ENCODE measurements at places on chromosomes 5 and 9.
A peak's percentile ranks its signal among the peaks of the same experiment; 100 is the strongest.

- DNase-seq, result no peak
Observed at GRCh38 chr9:77712533-77713130, 64.5 kb upstream of the GNA14 start.

GRCh38 chr5:60820593-60821487, 23.2 kb downstream of the ELOVL7 start:
- no peak for DNase-seq

GRCh38 chr5:167754501-167755021, 536.9 kb upstream of the WWC1 start:
- DNase-seq, result no peak

GRCh38 chr5:8905021-8905420, 640.9 kb downstream of the SEMA5A start:
- DNase-seq, result no peak

DNA sequence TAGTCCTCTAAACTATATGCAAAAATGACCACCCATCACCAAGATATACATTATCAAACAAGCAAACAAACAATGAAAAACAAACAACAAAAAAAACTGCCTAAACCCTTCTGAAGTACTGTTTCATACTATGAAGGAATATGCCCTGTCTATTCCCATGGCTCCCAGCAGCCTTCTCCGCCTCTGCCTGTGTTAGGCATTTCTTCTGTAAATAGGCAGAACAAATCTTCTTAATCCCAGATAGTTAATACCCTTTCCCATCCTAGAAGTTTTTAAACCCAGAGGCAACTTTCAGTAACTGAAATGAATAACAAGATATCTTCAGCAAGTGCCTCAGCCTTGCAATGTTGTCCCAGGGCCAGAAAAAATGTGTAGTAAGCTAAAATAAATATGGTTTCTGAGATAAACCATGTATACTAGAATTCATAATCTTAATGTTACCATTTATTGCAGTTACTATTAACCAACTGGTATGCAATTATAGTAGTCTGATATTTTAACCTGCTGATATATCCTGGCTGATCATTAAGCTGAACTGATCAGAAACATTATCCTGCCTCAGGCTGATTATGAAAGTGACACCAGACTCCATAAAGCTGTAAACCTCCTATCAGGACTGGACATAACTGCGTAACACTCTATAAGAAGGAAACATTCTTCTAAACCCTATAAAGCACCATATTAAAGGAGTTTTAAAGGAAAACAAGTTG, 68.5 kb downstream of the ANKRD31 start:
- no peak for DNase-seq

DNA sequence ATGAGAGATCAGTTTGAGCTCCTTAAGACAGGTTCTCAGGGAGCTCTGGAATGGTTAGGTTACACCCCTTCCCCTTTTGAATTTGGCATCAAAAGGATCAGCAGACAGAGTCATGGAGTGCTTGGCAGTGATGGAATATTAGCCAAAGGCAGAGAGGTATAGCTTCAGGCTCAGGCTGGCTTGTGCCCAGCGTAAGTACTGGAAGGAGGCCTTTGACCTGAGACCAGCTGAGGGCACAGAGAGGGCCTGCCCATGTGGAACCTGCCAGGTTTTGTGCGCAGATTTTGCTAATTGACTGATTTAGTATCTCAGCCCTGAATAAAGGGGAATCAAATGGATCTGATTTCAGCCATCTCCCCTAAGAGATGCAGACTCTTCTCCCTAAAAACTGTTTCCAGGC, 81.5 kb downstream of the RGS3 start:
- no peak for DNase-seq

GRCh38 chr9:95286151-95286550, 31.4 kb downstream of the FANCC start:
- no peak for DNase-seq

- DNase-seq, result no peak
Observed at GRCh38 chr9:127162046-127162863, 39.8 kb upstream of the ANGPTL2 start.

- no peak for DNase-seq
Observed at GRCh38 chr5:136062366-136063274, 33.8 kb downstream of the TGFBI start.

DNA sequence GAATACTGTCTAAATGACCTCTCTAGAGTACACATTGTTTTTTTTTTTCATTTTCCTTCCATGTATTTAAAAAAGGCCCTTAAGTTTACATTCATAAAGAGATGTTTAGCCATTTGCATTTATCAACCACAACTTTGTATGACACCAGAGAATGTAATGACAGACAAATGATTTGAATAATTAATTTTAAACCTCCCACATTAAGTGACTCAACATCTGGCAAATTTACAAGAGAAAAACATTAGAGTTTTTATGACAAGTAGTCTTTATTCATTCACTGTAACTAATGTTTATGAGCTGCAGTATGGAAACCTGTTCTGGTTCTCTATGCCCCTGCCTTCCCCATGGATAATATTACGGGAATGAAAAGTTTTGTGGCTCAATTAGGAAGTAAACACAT, 1093.8 kb upstream of the CDH9 start:
- no peak for DNase-seq

DNA sequence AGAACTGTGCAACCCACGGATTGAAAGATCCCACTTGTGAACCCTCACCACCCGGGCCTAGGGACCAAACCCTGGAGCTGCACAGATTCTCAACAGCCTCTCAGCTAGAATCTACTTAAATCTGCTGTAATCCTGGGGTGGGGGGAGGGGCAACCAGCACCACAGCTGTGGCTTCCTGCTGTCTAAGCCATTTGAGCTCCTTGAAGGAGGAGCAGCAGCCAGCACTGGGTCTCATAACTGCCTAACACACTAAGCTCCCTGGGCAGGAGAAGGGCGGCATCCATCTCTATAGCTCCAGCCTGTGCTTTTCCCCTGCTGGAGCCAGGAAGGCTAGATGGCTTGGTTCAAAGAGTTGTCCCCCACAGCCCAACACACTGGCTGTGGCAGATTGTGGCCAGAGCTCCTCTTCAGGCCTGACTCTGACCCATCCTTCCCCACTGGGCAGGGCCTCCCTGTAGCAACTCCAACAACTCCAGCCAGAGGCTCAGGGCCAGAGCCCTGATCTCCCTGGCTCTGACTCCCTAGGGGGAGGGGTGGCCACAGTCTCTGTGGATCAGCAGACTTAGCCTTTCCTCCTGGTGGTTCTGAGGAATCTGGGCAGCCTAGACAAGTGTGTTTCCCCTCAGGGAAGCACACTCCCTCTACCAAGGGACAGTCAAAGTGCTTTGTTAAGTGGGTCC, 72.0 kb upstream of the C9orf72 start:
- no peak for DNase-seq

GRCh38 chr9:12916042-12916441, 141.2 kb downstream of the LURAP1L start:
- DNase-seq, result no peak

DNA sequence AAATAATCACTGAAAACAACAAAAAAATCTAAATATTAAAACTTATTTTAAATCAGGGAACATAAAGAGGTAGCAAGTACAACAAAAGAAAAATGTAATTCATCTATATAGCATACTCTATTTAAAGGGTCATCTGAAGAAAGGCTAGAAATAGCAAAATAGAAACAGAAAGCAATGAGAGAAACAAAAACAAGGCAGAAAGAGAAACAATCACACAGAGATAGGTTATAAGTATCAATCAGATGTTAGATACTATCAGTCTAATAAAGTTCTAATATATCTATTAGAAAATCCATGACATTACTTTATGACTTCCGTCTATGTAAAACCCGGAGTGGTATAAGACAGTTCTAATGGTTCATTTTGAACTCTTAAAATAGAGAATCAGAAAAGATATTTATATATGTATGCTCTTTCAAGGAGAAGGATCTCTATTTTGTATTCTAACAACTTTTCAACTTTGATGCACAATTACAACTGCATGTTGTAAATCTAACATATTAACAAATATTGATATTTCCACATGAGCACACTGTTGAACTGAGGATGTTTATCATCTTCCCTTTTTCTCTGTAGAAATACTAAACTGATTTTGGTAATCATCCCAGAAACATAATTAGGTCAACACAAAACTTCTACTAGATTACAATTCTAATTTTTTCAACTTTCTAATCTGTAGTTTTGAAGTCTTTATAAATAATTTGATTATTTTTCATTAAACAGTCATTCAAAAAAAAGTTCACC, 15.8 kb downstream of the RICTOR start:
- DNase-seq, result no peak

DNA sequence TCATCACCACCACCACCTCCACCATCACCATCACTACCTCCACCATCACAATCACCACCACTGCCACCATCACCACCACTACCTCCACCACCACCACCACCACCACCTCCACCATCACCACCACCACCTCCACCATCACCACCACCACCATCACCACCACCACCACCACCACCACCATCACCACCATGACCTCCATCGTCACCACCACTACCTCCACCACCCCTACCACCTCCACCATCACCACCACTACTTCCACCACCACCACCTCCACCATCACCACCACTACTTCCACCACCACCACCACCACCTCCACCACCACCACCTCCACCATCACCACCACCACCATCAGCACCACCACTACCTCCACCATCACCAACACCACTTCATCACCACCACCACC, 23.5 kb upstream of the ADCY2 start:
- DNase-seq, result no peak

- DNase-seq, result no peak
Observed at GRCh38 chr5:95649842-95650620, 3.5 kb downstream of the RFESD start.

- no peak for DNase-seq
Observed at GRCh38 chr9:8917956-8918739, 1118.6 kb upstream of the DMAC1 start.

- no peak for DNase-seq
Observed at GRCh38 chr5:89397096-89397495, 514.1 kb upstream of the MEF2C start.

- no peak for DNase-seq
Observed at GRCh38 chr9:88243736-88244135, 105.5 kb upstream of the SPATA31C2 start.

GRCh38 chr9:1156794-1157550, 106.8 kb downstream of the DMRT2 start:
- no peak for DNase-seq

DNA sequence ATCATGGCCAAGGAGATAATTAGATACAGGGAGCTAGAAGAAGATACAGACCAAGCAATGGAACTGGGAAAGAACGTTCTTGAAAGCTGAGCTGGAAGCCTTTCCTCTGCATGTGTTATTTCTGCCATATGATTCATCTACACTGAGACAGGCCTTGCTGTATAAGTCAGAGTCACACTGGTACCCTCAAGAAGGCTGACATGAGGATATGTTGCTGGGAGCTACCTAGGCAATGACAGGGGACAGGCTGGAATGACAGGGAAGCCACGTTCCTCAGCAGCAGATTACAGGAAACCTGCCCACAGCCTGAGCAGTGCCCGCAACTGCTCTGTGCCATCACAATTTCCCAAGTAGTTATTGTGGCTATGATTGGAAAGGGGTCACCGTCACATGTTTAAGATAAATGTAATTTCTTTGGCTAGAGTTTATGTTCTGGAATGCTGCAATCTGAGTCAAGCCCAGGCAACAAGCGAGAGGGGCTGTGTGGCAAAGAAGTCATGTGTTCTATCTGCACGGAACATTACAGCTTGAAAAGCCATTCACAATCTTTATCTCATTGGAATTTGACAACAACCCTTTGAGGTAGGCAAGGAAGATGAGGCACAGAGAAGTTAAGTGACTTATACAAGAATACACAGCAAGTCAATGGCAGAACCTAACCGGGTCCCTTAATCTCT, 108.2 kb downstream of the TTLL11 start:
- no peak for DNase-seq

- no peak for DNase-seq
Observed at GRCh38 chr9:114898741-114899140, 31.6 kb downstream of the TNFSF8 start.

DNA sequence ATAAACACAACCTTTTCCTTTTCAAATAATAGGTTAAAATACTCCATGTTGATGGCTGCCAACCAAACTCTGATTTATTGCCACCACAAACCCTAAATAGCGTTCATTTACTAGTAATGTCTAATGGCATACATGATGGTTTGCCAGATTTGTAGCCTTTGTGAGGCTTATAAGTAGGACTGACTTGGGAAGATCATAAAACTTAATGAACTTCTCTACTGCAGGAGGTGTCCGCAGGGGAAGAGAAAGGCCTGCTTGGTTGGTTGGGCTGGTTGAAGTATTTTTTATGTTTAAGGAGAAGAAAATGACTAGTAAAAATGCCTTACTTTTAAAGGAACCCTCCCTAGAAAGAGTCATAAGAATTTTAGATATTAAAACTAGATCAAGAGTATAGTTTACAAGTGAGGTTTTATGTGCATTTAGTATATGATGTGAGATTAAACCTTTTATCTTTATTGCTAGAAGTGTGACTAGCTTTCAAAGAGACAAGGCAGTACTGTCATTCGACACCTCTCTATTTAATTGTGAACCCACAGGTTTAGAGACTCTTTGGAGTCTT, 5.0 kb downstream of the PBX3 start:
- no peak for DNase-seq

- peak; percentile 45 for DNase-seq
Observed at GRCh38 chr9:113682297-113682771, 193.8 kb upstream of the ZNF618 start.

DNA sequence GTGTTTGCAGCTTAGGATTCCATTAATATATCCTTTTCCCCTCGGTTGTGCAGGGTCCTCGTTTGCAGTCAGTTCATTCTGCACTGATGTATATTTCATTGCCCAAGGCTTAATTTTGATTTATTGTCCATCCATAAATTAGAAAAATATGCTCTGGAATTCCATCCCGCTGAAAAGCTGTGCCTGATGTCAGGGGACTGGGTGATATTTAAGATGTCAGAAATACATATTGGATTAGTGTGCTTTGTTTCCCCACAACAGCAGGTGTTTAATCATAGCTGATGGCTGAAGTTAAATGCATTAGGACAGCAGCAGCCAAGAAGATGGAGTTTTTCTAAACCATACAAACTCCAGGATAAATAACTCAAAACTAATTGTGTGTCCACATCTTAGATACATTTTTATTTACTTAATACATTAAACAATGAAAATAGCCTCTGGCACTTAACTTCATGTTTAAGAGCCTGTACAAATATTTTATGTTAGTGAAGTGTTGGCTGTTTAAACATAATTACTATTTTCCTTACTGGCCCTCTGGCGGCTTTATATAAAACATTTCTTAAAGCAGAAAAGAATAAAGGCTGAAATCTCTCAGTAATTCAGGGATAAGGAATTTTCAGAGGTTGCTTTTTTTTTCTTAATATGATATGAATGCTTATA, 170.4 kb upstream of the TBCA start:
- no peak for DNase-seq

GRCh38 chr5:5140479-5141338, 579 bp downstream of the ADAMTS16 start:
- no peak for DNase-seq

- no peak for DNase-seq
Observed at GRCh38 chr5:109483395-109483971, 73.7 kb upstream of the PJA2 start.

- no peak for DNase-seq
Observed at GRCh38 chr5:89327608-89328007, 444.6 kb upstream of the MEF2C start.

GRCh38 chr9:8486095-8486494, 686.5 kb upstream of the DMAC1 start:
- DNase-seq, result no peak

GRCh38 chr9:78463750-78464149, 166.8 kb downstream of the PSAT1 start:
- DNase-seq, result no peak

Measured in uterus (tissue), 4 donors.